ENCODE measurements at places on chromosomes 11 and 22. TPM values are rescaled to one million over a fixed set of nuclear protein-coding genes. Genes with fewer than 3 reads are reported as not detected.
A peak's percentile ranks its signal among the peaks of the same experiment; 100 is the strongest.

DNA sequence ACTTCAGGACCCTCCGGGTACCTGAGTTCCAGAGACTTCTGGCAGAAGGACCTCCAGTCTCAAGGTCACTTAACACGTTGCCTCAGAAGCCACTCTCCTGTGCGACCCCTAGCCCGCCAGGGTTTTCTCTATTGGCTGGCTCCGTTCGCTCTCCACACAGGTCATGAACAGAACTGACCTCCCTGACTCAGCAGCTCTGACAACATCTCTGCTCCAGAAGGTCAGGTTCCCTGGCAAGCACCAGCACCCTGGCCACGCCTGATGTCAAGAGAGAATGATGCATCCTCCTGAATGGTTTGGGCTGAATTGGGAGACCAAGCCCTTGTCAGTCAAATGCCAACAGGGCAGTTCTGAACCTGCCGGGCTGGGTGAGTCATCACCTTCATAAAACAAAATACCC lies 84.3 kb upstream of the TMEM45B start:
- DNase-seq: peak; percentile 71

GRCh38 chr11:121318848-121319834 lies 26.6 kb downstream of the SC5D start:
- DNase-seq: peak; percentile 49

- DNase-seq: peak; percentile 77
These were observed 9.0 kb upstream of the RDX start for GRCh38 chr11:110305169-110306018.

GRCh38 chr11:69721745-69722144 lies 17.9 kb upstream of the FGF19 start:
- DNase-seq: no peak

The KCNC1 gene
- total RNA-seq: not detected

The OR2AG1 gene
- total RNA-seq: not detected

The HBB gene
- total RNA-seq: not detected
